Activated CD8-positive, alpha-beta memory T cell treated with anti-CD3 and anti-CD28 coated beads for 1 hour (primary cell): ENCODE measurements at places on chromosomes 1 and 21.

DNA sequence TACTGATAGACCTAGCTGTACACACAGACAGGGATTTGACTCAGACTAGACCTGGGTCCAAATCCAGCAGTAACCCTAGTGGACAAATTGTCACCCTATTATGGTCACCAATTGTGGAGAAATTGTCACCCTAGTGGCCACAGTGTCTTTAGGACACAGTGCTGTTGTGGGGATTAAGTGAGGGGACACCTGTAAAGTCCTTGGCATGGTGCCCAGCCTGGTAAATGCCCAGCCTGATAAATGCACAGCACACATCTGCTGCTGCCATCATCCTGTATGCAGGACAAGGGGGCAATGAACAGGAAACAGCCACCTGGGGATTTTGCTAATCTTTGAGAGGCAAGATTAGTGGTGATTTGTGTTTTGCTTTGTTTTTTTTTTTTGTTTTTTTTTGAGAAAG lies 2.3 kb downstream of the TMEM61 start:
- DNase-seq = no peak

DNA sequence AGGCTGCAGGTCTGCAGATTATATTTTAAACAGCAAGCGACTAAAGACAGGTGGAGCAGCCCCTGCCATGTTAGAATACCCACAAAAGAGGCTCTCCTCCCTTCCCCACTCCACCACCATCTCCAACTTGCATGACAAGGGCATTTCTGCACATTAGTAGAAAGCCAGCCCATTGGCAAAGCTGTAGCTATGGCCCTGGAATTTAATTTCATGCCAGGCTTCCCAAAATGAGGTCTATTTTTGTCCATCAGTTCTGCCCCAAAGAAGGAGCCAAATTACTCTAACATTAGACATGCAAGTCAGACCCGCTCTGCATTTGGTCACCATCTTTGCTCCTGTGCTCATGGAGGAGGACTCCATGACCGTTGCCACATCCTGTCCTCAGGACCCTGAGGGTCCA lies 115.2 kb downstream of the LAMC2 start:
- DNase-seq = no peak

GRCh38 chr1:181105134-181106021 lies 16.9 kb downstream of the IER5 start:
- peak; percentile 88 for DNase-seq

- DNase-seq = no peak
Observed at GRCh38 chr21:17900281-17900989, 81.3 kb upstream of the C21orf91 start.
